ENCODE measurements at places on chromosomes 3 and 15.
A peak's percentile ranks its signal among the peaks of the same experiment; 100 is the strongest.

GRCh38 chr15:87212041-87212440, 1044.5 kb downstream of the NTRK3 start:
- DNase-seq: no peak

DNA sequence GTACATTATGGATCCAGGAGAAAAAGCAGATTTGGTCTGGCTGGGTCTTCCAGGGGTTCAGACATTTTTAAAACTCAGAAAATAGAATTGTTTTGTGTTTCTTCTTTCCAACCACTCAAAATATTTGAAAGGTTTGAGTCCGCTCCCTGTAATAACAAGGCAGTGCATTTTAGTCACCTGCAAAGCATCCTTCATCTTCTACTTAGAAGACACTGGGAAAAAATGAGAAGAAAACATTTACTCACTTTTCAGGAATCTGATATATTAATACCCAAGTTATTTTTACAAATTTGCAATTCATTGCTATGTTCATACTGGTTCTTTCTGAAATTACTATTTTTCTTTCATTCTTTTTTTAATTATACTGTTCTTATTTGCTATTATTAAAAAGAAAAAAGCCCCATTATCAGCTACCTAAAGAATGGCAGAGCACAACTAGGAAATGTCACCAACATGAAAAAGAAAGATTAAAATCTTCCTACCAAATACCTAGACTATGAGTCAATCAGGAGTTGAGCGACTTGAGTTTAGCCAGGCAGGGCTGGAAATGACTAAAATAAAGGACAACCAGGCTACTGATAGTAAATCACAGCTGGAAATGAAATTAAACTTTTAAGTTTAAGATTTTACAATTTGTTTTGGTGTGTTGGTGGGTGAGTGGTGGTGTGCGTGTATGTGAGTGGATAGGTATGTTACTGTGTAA, 280.3 kb upstream of the THBS1 start:
- no peak for DNase-seq

DNA sequence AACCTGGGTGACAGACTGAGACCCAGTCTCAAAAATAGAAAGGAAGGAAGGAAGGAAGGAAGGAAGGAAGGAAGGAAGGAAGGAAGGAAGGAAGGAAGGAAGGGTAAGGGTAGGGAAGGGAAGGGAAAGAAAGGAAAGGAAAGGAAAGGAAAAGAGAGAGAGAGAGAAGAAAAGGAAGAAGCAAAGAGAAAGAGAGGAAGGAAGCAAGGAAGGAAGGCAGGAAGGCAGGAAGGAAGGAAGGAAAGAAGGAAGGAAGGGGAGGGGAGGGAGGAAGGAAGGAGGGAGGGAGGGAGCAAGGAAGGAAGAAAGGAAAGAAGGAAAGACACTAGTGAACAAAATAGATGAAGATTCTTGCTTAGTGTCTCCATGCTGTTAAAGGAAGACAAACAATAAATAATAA, 129.1 kb downstream of the SHQ1 start:
- no peak for DNase-seq

GRCh38 chr3:55859305-55859704, 372.2 kb upstream of the WNT5A start:
- DNase-seq: no peak

DNA sequence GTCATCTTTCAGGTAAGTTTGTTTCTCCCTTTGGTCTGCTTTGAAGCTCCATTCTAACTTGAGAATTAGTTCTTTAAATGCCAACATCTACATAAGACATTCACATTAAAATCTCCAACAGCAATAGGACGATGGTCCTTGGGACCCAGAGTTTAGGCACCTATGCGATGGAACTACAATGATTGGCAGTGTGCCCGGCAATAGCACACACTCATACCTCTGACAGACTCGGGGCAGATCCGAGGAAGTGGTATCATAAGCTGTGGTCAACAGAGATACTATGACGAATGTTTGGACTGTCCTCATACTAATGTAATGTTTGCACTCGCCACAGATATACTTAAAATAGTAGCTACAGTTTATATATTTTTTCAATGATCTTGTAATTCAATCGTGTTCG, 34.2 kb upstream of the NR2F2 start:
- DNase-seq: no peak

DNA sequence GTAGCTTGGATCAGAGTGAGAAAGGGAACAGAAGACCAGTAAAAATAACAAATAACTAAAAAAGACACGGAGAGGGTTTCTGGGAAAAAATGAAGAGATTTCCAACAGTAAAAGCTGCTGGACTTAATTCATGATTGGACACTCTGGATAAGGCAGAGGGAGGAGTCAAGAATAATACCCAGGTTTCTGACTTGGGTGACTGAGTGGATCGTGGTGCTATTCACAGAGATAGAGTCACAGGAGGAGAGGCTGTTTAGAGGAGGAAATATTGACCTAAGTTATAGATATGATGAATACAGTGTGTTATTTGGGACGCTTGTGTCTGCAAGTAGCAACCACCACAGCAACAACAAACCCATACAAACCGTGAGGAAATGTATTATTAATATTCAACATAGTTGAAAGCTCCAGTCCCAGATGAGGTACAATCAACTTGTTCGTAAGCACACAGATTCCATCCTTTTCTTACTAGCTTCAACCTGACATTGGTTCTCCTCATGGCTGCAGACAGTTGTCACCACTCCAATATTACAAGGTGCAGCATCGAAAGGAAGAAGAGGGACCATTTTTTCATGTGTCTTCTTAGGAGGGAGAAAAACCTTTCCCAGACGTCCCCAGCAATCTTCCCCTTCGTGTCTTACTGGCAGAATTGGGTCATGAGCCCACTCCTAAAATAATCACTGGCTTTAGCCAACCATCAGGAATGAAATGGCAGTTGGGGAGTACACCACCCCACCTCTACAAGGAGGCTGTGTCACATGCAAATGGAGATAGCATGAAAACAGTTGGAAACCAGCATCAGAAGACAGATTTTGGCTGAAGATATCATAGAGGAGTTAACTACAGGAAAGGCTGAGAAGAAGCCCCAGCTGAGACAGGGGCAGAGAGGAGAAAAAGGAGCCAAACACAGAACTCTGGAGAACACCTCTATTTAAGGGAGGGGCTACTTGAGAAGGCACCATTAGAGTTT, 387.8 kb downstream of the SHQ1 start:
- no peak for DNase-seq

GRCh38 chr3:141746962-141747361, 8.9 kb downstream of the RNF7 start:
- DNase-seq: no peak

DNA sequence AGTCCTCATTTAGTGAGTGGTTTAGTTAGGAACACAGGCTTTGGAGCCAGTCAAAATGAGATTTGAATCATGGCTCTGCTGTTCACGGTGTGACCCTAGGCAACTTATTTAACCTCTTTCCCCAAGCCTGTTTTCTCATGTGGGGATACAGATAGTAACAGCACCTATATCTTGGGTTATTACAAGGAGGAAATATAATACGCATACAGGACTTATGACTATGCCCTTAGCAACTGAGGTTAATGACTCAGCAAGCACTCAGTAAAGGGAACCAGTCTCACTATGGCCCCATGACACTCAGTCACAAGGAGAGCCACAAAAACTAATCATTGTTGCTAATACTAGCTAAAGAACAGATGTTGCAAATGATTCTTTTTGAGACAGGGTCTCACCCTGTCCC, 45.9 kb downstream of the SUMF1 start:
- DNase-seq: no peak

DNA sequence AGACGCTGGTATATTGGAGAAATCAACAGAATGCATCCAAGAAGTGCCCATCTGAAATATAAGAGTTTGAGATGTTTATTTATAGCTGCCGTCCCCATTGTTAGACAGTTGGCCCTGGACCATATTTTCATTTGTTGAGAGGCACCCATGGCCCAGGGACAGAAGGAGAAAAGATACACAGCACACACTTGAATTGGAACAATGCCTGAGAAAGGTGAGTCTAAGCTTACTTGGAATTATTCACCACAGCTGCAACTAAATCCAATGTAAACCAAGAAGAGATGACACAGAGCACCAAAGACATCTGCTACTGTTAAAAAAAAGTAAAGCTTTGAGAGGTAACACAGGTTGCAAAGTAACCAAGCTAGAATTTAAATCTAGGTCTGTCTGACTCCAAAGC, 525.5 kb upstream of the NAALADL2 start:
- no peak for DNase-seq

DNA sequence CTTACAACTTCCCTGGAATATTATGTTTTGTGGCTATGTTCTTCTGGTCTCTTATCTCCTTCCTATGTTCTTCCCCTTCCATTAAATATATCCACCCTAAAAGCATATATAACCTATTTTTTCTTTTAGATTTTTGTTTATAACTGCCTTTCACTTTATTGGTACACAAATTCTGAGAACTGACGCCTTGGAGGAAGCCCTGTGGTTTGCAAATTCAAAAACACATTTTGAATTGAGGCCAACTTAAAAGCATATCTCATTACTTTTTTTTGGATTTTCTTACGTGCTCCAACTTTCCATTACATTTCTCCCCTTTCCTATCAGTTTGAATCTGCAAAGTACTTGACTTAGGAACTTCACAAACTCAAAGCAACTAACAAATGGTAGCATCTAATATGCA, 15.3 kb upstream of the COLQ start:
- no peak for DNase-seq

GRCh38 chr3:183427876-183428446, 458 bp downstream of the MCF2L2 start:
- DNase-seq: no peak

GRCh38 chr3:84943379-84943778, 15.4 kb upstream of the CADM2 start:
- DNase-seq: no peak

DNA sequence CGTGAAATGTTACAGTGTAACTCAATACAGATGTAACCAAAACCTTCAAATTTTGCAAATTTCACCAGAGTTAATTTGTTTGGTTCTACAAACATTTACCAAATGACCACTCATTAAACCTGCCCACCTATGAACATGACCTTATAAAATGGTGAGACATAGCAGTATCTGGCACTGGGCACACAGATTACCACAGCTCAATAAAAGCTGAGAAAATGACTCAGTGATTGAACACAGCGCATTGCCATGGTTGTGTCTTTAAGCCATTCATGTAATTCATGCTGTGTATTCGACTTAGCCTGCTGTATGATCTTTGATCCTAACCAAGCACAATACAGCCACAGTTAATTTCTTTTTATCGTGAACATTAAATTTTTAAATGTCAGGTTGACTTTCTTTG, 11.3 kb downstream of the PPARG start:
- no peak for DNase-seq

DNA sequence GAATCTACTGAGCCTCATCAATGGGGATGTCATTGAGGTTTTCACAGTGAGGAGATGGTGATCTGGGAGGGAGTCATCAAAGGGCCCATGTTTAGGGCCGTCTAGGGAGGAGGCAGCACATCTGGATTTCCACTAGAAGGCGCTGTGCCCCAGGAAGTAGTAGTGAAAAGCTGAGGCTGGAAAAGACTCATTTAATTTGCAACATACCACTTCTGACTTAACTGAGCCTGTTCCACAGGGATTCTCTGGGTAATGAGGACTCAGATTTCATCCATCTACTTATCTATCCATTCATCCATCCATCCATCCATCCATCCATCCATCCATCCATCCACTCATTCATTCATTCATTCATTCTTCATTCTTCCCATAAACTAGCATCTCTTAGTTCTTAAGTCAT, 17.4 kb upstream of the SHF start:
- peak; percentile 37 for DNase-seq

DNA sequence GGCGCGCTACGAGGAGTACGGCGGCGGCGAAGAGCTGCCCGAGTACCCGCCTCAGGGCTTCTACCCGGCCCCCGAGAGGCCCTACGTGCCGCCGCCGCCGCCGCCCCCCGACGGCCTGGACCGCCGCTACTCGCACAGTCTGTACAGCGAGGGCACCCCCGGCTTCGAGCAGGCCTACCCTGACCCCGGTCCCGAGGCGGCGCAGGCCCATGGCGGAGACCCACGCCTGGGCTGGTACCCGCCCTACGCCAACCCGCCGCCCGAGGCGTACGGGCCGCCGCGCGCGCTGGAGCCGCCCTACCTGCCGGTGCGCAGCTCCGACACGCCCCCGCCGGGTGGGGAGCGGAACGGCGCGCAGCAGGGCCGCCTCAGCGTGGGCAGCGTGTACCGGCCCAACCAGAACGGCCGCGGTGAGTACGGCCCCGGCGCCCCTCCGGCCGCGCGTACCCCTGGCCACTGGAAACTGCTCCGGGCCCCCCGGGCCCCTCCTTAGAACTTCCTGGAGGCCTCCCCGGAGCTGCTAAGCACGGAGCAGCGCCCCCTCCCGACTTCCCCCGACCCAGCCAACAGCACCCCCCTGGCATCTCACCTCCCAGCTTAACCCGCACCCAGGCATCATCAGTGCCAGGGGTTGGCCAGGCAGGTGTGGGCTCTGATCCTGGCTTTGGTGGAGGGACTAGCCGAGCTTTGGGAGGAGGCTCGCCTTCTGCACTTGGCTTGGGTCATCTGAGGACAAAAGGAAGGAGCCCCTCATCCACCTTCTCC, 1.4 kb downstream of the LOXL1 start:
- DNase-seq: peak; percentile 70

- no peak for DNase-seq
Measured at GRCh38 chr15:39575180-39575579, 5.7 kb upstream of the THBS1 start.

GRCh38 chr3:143078883-143079282, 40.7 kb upstream of the CHST2 start:
- DNase-seq: no peak

- DNase-seq: no peak
Measured at GRCh38 chr15:38216763-38217162, 35.9 kb upstream of the SPRED1 start.

GRCh38 chr3:58043933-58044332, 35.7 kb downstream of the FLNB start:
- no peak for DNase-seq

- peak; percentile 70 for DNase-seq
Measured at GRCh38 chr3:50260027-50260941, 8.7 kb upstream of the SEMA3B start.

DNA sequence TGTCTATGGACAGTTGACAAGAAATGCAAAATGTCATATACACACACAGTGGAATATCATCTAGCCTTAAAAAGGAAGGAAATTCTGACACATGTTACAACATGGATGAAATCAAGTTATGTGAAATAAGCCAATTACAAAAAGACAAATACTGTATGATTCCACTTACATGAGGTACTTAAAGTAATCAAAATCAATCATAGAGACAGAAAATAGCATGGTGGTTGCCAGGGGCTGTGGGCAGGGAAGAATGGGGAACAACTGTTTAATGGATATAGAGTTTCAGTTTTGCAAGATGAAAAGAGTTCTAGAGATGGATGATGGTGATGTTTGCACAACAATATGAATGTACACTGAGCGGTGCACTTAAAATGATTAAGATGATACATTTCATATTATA, 613.8 kb upstream of the ZNF385D start:
- DNase-seq: no peak

GRCh38 chr3:141323936-141324704, 44.2 kb upstream of the ZBTB38 start:
- DNase-seq: no peak

GRCh38 chr3:16658004-16658924, 53.0 kb upstream of the DAZL start:
- DNase-seq: no peak

- DNase-seq: no peak
Measured at GRCh38 chr3:188860147-188860546, 311.6 kb upstream of the TPRG1 start.
